ENCODE measurements at places on chromosomes 3 and 15. TPM values are rescaled to one million over a fixed set of nuclear protein-coding genes. Genes with fewer than 3 reads are reported as not detected.
A peak's percentile ranks its signal among the peaks of the same experiment; 100 is the strongest.

DNA sequence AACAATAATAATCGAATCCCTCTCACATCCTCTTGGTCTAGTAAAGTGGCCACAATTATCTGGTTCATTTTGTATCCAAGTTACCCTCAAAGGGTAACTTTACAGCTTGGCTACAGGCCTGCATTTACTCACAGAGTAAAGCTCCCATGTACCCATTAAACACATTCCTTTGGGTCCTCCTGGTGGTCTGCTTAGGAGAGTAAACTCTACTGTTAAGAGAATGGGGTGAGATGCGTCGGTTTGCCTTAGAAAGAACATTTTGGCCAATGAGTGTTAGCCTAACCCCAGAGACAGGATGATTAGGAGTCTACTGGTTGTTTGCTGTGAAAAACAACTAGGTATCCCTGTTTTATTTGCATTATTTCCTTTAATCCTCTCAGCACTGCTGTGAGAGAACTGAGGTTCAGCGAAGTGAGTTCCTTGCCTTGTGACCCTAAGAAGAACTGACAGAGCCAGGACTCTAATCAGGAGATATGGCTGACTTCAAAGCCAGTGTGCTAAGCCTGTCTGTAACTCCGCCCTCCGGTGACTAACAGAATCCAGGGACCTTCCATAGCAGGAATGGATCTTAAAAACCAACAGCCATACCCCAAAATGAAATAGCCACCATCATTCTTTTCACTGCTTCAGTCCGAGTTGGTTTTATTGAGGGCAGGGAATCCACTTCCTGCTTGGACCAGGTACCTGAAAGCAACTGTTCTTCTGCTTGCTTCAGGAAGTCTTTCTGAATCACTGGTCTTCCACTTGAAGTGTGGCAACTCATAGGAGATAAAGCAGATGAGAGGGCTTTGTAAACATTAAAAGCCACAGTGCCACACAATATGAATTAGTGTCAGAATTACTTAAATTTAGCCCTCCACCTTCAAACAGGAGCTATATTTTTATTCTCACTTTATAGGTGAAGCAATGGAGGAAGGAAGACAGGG, 317.3 kb upstream of the WNT5A start:
- DNase-seq, result no peak

DNA sequence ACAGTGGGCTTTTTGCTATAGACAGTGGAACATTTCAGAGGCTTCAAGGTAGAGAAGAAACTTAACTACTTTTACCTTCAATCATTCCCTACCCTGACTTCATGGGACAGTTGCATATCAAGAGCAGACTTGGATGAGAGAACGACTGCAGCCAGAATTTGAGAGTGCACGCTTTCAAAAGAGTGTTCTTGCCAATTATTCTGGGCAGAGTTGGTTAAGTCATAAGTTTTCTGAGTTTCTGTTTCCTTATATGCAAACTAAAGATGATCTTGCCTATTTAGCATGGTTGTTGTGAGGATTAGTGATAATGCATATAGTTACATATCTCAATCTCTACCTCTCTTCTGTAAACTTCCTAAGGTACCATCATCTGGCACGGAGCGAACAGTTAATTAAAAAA, 7.6 kb downstream of the SLC9A9 start:
- no peak for DNase-seq

- peak; percentile 41 for DNase-seq
Measured at GRCh38 chr3:46882377-46883053, 5.0 kb downstream of the PTH1R start.

DNA sequence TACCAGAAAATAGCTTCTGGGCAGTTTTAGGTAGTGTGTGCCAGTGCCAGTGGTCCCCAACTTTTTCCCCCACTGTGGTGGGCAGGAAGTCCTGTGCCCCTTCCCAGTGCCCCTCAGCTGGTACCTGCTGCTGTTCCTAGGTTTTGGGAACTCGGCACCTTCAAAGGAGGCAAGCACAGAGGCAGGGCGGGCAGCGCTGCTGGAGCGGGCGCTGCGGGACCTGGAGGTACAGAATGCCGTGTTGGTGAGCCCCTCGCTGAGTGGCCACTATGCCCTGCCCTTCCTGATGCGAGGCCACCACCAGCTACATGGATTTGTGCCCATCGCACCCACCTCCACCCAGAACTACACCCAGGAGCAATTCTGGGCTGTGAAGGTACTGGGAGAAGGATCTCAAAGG, 3.1 kb upstream of the ACY1 start:
- DNase-seq, result no peak

DNA sequence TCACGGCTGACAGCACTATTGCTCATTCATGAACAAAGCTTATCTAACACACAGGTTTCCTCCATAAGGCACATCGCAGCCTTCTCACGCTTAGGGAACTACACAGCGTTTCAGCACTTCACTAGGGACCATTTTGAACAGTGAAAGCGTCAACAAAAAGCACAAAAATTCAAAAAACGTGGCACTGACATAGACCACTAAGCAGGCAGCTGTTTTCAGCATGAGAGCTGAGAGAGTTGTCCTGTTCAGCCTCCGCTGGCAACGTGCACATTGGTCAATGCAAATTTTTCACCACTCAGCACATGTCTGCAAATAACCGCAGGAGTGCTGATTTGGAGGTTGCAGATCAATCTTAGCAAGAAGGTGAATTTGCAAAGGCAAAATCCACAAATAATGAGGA, 109.2 kb downstream of the LRRK1 start:
- no peak for DNase-seq

DNA sequence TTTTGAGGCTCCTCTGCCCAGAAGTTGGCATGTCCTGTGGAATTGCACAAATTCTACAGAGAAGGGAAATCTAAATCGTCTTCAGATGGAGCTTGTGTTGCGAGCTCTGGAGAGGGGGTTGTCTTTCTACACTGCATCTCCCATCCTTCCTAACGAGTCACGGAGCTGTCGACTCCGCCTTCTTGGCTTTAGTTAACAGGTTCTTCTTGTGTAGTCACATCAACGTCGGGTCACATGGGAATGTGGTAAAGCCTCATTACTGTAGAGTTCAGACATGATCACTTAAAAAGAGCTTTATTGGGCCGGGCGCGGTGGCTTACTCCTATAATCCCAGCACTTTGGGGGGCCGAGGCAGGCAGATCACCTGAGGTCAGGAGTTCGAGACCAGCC, 60.0 kb downstream of the DNASE1L3 start:
- no peak for DNase-seq

- DNase-seq, result peak; percentile 73
Measured at GRCh38 chr3:100053951-100054620, 60.2 kb downstream of the FILIP1L start.

DNA sequence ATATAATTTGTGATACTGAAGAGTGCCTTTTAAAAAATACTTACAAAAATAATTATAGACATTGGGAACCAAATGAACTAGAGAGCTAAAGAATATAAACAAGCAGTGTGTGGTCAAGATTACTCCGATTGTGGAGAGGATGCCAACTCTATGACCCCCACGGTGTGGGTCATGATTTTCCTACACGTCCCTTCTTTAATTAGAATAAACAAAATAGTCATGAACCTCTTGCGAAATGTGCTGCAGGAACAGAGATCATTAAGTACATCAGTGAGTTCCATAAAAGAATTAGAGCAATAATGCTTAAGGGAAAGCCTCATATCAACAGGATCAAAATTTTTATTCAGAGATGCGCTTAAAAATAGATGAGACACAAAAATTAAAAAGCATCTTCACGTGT, 476.6 kb upstream of the ROBO1 start:
- DNase-seq, result no peak

DNA sequence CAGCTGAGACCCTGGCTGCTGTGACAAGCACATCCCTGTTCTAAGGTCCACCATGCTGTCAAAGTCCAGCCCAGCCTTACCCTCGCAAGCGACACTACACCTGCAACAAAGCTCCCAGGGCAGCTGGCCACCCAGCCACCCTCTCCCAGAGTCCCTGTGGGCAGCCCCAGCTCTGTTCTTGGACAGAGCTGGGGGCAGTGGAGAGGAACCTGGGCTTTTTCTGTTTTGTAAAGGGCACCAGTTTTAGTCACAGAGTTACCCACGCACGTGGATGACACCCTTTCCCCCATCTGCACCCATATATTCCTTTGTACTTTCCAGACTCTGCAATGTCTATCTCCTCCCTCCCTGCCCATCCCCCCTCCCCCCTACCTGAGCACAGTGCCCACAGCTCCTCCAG, 38.9 kb downstream of the ACAN start:
- no peak for DNase-seq

DNA sequence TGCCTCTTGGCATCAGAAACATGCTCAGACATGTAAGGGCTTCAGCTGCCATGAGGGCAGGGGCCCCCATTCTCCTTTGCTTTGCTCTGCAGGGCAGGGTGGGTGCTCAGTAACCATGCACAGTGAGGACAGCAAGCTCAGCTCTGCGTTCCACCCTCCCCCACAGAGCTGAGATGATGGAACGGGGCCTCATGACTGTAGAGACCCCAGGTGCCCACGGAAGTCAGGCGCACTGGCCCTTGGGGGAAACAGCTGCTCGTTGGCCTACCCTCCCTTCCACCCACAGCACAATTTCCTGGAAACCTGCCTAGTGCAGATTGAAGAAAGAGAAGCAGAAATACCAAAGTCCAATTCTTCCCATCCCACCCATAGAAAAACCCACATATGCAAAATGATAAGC, 10.5 kb downstream of the CTXND1 start:
- no peak for DNase-seq

MOBP gene
- 0.27 TPM for total RNA-seq

GOLGA8G gene
- total RNA-seq, result not detected

DENND4A gene
- total RNA-seq, result 12.9 TPM

SGO1 gene
- total RNA-seq, result 27.2 TPM
